Psoas muscle (tissue), 8 donors: ENCODE measurements at places on chromosomes 11 and 22. TPM values are rescaled to one million over a fixed set of nuclear protein-coding genes. Genes with fewer than 3 reads are reported as not detected.

Gene SCN4B
- 7.7 TPM for total RNA-seq

Gene HMBS
- 29.3 TPM for total RNA-seq

Gene MMP10
- not detected for total RNA-seq

Gene LRRC74B
- total RNA-seq, result not detected

Gene MMP1
- 0.17 TPM for total RNA-seq

Gene GDPD5
- 13.9 TPM for total RNA-seq

Gene PATE4
- not detected for total RNA-seq

- H3K4me1 ChIP-seq, result peaks cover 49% of the 10 kb centered on the region
- H3K36me3 ChIP-seq, result no peaks in the 10 kb centered on the region
These were observed 1.5 kb downstream of the KREMEN1 start for GRCh38 chr22:29074276-29074772.

DNA sequence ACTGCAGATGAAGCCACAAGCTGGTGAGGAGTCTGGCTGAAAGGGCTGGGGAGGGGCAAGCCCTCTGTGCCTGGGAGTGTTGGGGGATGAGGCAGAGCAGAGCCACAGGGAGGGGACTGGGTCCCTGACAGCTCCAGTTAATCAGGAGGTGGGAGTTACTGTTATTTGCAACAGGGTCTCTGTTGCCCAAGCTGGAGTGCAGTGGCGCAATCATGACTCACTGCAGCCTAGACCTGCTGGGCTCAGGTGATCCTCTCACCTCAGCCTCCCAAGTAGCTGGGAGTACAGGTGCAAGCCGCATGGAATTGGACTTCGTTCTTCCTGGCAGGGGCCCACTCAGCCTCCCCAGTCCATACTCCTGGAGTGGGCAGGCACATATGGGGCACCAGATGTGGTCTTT, 7.7 kb downstream of the SCN2B start:
- H3K27me3 ChIP-seq, result no peaks in the 10 kb centered on the region
- DNase-seq, result no peak
- no peak overlapping the region for H3K4me3 ChIP-seq

DNA sequence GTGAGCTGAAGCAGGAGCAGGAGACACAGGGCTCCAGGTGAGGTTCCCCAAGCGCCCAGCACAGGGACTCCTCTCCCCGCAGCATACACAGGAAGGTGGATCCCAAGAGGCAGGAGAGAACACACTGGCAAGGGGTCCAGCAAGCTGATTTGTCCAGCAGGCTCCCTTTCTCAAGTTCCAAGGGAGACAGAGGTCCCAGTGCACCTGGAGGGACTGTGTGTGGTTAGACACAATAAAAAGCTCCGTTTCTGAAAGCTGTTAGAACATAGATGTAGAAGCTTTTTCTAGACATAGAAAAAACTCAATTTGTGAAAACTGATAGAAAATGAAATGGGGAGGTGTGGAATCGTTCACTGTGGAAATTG, 1.8 kb downstream of the CALCB start:
- H3K4me1 ChIP-seq, result peaks cover 9% of the 10 kb centered on the region
- H3K27me3 ChIP-seq, result peaks cover 56% of the 10 kb centered on the region
- H3K4me3 ChIP-seq, result no peak overlapping the region
- no peaks in the 10 kb centered on the region for H3K36me3 ChIP-seq
- no peak overlapping the region for H3K27ac ChIP-seq

GRCh38 chr11:19374151-19374569, 133.4 kb upstream of the E2F8 start:
- no peak overlapping the region for H3K4me3 ChIP-seq
- no peaks in the 10 kb centered on the region for H3K36me3 ChIP-seq
- H3K27me3 ChIP-seq, result no peaks in the 10 kb centered on the region
- H3K27ac ChIP-seq, result no peak overlapping the region
- H3K4me1 ChIP-seq, result peaks cover 5% of the 10 kb centered on the region

GRCh38 chr22:22955866-22956535, 68.4 kb downstream of the IGLL5 start:
- H3K4me3 ChIP-seq, result no peak overlapping the region
- no peaks in the 10 kb centered on the region for H3K4me1 ChIP-seq
- no peaks in the 10 kb centered on the region for H3K36me3 ChIP-seq
- H3K27ac ChIP-seq, result no peak overlapping the region
- peaks cover 29% of the 10 kb centered on the region for H3K27me3 ChIP-seq

DNA sequence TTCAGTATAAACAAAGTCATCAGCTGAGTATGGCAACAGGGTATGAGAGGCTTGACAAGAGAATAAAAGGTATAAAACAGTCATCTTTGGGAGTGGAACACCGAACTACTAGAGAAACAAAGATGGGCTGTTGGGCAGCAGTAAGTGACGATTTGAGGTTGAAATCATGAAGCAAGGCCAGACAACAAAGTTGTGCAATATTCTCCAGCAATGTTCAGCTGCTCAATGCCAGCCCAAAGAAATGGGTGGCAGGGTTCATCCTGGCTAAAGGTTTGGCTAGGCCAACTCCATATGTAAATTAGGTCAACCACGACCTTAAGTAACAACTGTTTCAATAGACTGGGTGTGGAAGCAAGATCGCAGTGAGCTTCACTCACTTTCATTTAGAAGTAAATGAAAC, 6.2 kb downstream of the APIP start:
- DNase-seq, result no peak
- no peaks in the 10 kb centered on the region for H3K27me3 ChIP-seq

GRCh38 chr11:86460461-86461385, 86.0 kb downstream of the CCDC81 start:
- H3K4me3 ChIP-seq, result no peak overlapping the region
- no peaks in the 10 kb centered on the region for H3K27me3 ChIP-seq
- H3K4me1 ChIP-seq, result peaks cover 7% of the 10 kb centered on the region
